ENCODE measurements at places on chromosomes 1 and 21. TPM values are rescaled to one million over a fixed set of nuclear protein-coding genes. Genes with fewer than 3 reads are reported as not detected.

The TRIM67 gene
- total RNA-seq: 0.16 TPM

The VSIG8 gene
- not detected for total RNA-seq

DNA sequence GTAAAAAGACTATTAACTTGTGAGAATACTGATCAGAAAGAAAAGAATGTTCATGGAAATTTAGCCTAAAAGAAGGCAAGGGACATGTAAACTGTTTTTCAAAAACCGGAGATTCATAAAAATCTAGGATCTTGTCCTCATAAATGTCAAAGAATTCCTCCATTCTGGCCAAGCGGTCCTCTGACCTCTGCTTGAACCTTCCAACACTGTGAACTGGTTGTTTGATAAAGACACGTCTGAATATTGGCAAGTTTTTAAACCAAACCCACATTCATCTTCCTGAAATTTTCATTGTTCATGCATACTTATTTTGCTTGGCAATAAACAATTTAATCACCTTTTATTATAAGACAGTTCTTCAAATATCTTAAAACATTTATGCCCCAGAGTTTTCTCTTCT is 19.8 kb downstream of the ASPM start:
- no peak for DNase-seq
- no peaks in the 10 kb centered on the region for H3K36me3 ChIP-seq
- H3K4me3 ChIP-seq: no peak overlapping the region

- H3K36me3 ChIP-seq: peaks cover under 1% of the 10 kb centered on the region
- DNase-seq: peak; percentile 73
- H3K27me3 ChIP-seq: no peaks in the 10 kb centered on the region
- H3K27ac ChIP-seq: peak overlapping the region; percentile 88
Measured at GRCh38 chr1:27099135-27099586, 55.8 kb downstream of the SLC9A1 start.

The EVA1C gene
- 12.0 TPM for total RNA-seq

GRCh38 chr1:207218512-207219362 is 102.7 kb upstream of the CD55 start:
- no peak for DNase-seq
- H3K27me3 ChIP-seq: no peaks in the 10 kb centered on the region
- peaks cover 15% of the 10 kb centered on the region for H3K4me1 ChIP-seq

DNA sequence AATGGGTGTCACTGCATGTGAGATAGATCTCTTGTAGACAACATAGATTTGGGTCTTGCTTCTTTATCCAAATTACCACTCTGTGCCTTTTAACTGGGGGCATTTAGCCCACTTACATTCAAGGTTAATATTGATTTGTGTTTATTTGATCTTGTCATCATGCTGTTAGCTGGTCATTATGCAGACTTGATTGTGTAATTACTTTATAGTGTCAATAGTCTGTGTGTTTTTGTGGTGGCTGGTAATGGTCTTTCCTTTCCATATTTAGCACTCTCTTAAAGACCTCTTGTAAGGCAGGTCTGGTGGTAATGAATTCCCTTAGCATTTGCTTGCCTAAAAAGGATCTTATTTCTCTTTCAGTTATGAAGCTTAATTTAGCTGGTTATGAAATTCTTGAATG is 29.6 kb downstream of the ZNF691 start:
- H3K4me3 ChIP-seq: no peak overlapping the region
- H3K27ac ChIP-seq: no peak overlapping the region
- H3K27me3 ChIP-seq: peaks cover 4% of the 10 kb centered on the region

The SPRR2A gene
- not detected for total RNA-seq

The TDRD5 gene
- total RNA-seq: not detected

The TAS1R1 gene
- total RNA-seq: not detected

DNA sequence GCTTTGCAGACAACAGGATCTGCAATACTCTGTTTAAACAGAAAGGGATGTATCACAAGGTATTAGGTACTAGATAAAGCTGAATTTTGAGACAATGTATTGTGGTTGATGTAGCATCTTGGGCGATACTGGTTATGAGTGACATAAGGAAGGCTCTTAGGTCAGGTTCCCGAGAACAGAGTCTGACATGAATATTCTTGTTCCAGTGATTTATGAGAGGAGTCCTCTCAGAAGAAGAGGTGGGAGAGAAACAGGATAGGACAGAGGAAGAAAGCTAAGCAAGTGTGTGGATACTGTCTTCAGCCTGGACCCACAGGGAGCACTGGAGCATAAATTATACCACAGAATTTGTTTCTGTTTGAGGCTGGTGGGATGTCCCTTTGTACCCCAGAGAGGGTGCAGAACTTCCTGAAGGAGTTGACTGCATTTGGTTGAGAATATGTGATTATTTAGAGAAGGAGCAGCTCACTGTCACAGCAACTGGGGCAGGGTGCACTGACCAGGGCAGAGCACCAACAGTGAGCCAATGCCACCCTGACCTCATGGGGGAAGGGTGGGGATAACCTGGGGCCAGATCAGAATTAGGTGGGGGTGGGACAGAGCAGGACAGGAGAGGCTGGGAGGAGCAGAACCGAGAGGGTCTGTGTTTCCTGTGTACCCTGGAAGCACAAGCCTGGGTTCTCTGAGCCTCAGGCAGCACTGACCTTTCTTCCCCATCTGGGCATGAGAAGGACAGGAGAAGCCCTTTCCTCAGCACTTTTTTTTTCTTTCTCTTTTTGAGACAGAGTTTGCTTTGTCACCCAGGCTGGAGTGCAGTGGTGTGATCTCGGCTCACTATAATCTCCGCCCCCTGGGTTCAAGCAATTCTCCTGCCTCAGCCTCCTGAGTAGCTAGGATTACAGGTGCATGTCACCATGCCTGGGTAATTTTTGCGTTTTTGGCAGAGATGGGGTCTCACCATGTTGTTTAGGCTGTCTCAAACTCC is 36.3 kb upstream of the SLC6A9 start:
- no peak overlapping the region for H3K27ac ChIP-seq
- H3K4me1 ChIP-seq: no peaks in the 10 kb centered on the region
- H3K4me3 ChIP-seq: no peak overlapping the region
- no peaks in the 10 kb centered on the region for H3K36me3 ChIP-seq
- DNase-seq: no peak

The ZNF669 gene
- 1.5 TPM for total RNA-seq

DNA sequence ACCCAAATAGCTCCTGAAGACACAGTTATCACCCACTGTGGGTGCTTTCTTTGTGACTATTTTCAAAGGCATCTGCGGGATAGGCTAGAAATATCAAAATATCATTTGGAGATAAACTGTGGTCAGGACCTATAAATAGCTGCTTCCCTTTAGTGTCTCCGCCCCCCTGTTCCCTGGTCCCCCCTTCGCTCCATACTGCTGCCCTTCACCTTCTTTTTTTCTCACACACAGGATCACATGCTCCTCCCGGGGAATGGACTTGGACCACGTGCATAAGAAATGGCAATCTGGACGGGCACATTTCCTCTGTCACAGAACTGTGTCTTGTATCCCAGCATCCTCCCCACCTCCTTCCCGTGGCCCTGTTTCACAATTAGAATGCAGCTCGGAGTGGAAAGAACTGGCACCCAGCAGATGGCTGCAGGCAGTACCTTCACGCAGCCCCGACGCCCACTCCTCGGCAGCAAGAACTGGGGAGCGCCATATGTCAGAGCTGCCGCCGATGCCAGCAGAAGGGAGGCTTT is 68.8 kb upstream of the SSX2IP start:
- no peaks in the 10 kb centered on the region for H3K4me1 ChIP-seq
- H3K27me3 ChIP-seq: no peaks in the 10 kb centered on the region
- H3K4me3 ChIP-seq: peak overlapping the region; percentile 26
- H3K36me3 ChIP-seq: no peaks in the 10 kb centered on the region

- H3K36me3 ChIP-seq: no peaks in the 10 kb centered on the region
- DNase-seq: no peak
- no peaks in the 10 kb centered on the region for H3K27me3 ChIP-seq
- H3K27ac ChIP-seq: no peak overlapping the region
Measured at GRCh38 chr1:48878191-48878940, 101.7 kb upstream of the BEND5 start.

DNA sequence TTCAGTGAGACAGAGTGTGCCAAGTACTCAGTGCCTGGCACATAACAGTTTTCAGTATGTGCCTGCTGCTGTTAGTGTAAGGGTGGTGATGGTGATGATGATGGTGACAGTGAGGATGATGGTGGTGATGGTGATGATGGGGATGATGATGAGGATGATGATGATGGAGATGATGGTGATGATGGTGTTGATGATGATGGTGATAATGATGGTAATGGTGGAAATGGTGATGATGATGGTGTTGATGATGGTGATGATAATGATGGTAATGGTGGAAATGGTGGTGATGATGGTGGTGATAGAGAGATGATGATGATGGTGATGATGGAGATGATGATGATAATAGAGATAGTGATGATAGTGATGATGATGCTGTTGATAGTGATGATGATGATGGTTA is 62.0 kb downstream of the AJAP1 start:
- no peak for DNase-seq
- H3K27ac ChIP-seq: no peak overlapping the region
- no peaks in the 10 kb centered on the region for H3K4me1 ChIP-seq
- no peaks in the 10 kb centered on the region for H3K36me3 ChIP-seq
- peaks cover 17% of the 10 kb centered on the region for H3K27me3 ChIP-seq
- no peak overlapping the region for H3K4me3 ChIP-seq

GRCh38 chr1:48596046-48596445 is 124.0 kb upstream of the SPATA6 start:
- H3K4me1 ChIP-seq: no peaks in the 10 kb centered on the region
- no peak overlapping the region for H3K27ac ChIP-seq
- no peak overlapping the region for H3K4me3 ChIP-seq
- H3K36me3 ChIP-seq: no peaks in the 10 kb centered on the region

- DNase-seq: no peak
- no peaks in the 10 kb centered on the region for H3K4me1 ChIP-seq
- H3K36me3 ChIP-seq: no peaks in the 10 kb centered on the region
- H3K27me3 ChIP-seq: no peaks in the 10 kb centered on the region
Measured at GRCh38 chr1:192635041-192635440, 906 bp upstream of the RGS13 start.

- H3K27ac ChIP-seq: no peak overlapping the region
- H3K4me3 ChIP-seq: no peak overlapping the region
Measured at GRCh38 chr1:160637821-160638539, 8.9 kb downstream of the SLAMF1 start.

The MFSD2A gene
- 4.2 TPM for total RNA-seq

The RASAL2 gene
- 28.7 TPM for total RNA-seq

DNA sequence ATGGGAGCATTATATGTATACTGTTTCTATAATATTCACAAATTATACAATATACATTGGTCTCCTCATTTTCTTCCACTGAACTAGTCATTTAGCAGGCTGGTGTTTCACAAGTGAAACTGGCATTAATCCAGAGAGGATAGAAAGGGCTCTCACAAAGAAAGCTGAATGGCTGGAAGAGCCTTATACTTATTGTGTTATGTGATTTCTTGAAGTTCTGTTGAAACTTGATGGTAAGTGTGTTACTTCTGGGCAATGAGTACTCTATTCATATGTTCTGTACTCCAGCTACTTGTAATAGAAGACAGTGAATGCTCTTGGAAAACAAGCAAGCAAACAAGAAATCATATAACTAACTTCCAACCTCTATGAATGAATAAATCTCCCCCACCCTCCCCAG is 14.9 kb downstream of the STX12 start:
- no peak for DNase-seq
- H3K27me3 ChIP-seq: no peaks in the 10 kb centered on the region
- no peak overlapping the region for H3K27ac ChIP-seq
- peaks cover 55% of the 10 kb centered on the region for H3K4me1 ChIP-seq

GRCh38 chr1:77282187-77282865 is 507 bp downstream of the AK5 start:
- no peaks in the 10 kb centered on the region for H3K36me3 ChIP-seq
- no peak for DNase-seq
- peak overlapping the region; percentile 64 for H3K4me3 ChIP-seq
- H3K4me1 ChIP-seq: peaks cover 28% of the 10 kb centered on the region

- DNase-seq: no peak
- H3K27me3 ChIP-seq: no peaks in the 10 kb centered on the region
- H3K4me3 ChIP-seq: no peak overlapping the region
- peaks cover 70% of the 10 kb centered on the region for H3K36me3 ChIP-seq
- H3K27ac ChIP-seq: no peak overlapping the region
Measured at GRCh38 chr1:227006226-227006796, 66.2 kb downstream of the COQ8A start.

- no peaks in the 10 kb centered on the region for H3K27me3 ChIP-seq
- no peak overlapping the region for H3K27ac ChIP-seq
- H3K36me3 ChIP-seq: no peaks in the 10 kb centered on the region
- H3K4me1 ChIP-seq: no peaks in the 10 kb centered on the region
Measured at GRCh38 chr1:9780554-9781110, 43.1 kb downstream of the CLSTN1 start.

GRCh38 chr21:46289655-46290179 is 3.6 kb downstream of the YBEY start:
- H3K4me3 ChIP-seq: no peak overlapping the region
- H3K36me3 ChIP-seq: peaks cover 18% of the 10 kb centered on the region
- H3K27me3 ChIP-seq: no peaks in the 10 kb centered on the region
- H3K27ac ChIP-seq: no peak overlapping the region

The NCMAP gene
- total RNA-seq: 0.12 TPM

The ADCY10 gene
- total RNA-seq: 0.83 TPM

- no peak for DNase-seq
- no peaks in the 10 kb centered on the region for H3K4me1 ChIP-seq
- no peak overlapping the region for H3K4me3 ChIP-seq
- no peaks in the 10 kb centered on the region for H3K36me3 ChIP-seq
- H3K27ac ChIP-seq: no peak overlapping the region
Measured at GRCh38 chr1:98989556-98989907, 15.1 kb downstream of the PLPPR5 start.

The CYP4A11 gene
- total RNA-seq: not detected

- no peak for DNase-seq
- no peaks in the 10 kb centered on the region for H3K27me3 ChIP-seq
- no peak overlapping the region for H3K4me3 ChIP-seq
- no peak overlapping the region for H3K27ac ChIP-seq
Measured at GRCh38 chr1:38741341-38741740, 118.2 kb downstream of the RRAGC start.

The SYCP1 gene
- not detected for total RNA-seq

The SPOCD1 gene
- total RNA-seq: 0.25 TPM

GRCh38 chr1:94544706-94545490 is 3.3 kb upstream of the F3 start:
- H3K27me3 ChIP-seq: no peaks in the 10 kb centered on the region
- H3K36me3 ChIP-seq: no peaks in the 10 kb centered on the region
- no peak for DNase-seq

GRCh38 chr1:99180915-99181314 is 83.4 kb upstream of the PLPPR4 start:
- DNase-seq: no peak
- H3K4me3 ChIP-seq: no peak overlapping the region
- no peaks in the 10 kb centered on the region for H3K36me3 ChIP-seq
- H3K4me1 ChIP-seq: no peaks in the 10 kb centered on the region
- H3K27ac ChIP-seq: no peak overlapping the region

The LRRC7 gene
- total RNA-seq: 0.54 TPM

DNA sequence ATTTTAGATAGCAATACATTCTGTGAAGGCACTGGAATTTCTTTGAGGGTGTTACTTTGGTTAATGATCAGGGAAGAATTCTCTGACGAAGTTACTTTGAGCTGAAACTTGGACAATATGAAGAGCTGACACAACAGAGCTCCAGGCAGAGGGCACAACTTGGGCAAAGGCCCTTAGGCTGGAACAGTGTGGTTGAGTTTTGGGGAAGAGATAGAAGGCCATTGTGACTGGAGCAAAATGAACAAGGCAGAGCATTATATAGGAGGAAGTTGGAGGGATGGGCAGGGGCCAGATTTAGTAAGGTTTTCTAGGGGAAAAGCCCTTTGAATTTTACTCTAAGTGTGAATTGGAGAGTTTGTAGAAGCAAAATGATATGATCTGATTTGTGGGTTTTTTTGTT is 30.9 kb downstream of the LMO4 start:
- peaks cover 7% of the 10 kb centered on the region for H3K4me1 ChIP-seq
- no peaks in the 10 kb centered on the region for H3K27me3 ChIP-seq
- H3K36me3 ChIP-seq: no peaks in the 10 kb centered on the region
- H3K4me3 ChIP-seq: no peak overlapping the region
- no peak overlapping the region for H3K27ac ChIP-seq
- no peak for DNase-seq

All from heart left ventricle (tissue), 16 donors.